ENCODE measurements at places on chromosomes 6 and 20.

- DNase-seq = no peak
These were observed 580.6 kb downstream of the TFAP2A start for GRCh38 chr6:9834233-9834632.

GRCh38 chr20:38143646-38144554 is 21.2 kb downstream of the TGM2 start:
- no peak for DNase-seq

GRCh38 chr6:150667977-150668716 is 68.5 kb downstream of the PLEKHG1 start:
- DNase-seq = no peak

DNA sequence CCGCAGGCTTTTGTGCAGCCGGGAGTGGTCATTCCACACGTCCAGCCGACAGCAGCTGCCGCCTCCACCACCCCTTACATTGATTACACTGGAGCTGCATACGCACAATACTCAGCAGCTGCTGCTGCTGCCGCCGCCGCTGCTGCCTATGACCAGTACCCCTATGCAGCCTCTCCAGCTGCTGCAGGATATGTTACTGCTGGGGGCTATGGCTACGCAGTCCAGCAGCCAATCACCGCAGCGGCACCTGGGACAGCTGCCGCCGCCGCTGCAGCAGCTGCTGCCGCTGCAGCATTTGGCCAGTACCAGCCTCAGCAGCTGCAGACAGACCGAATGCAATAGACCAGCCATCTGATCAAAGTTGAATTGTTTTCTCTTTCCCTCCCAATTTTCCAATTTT is 10.6 kb downstream of the RBM24 start:
- DNase-seq = no peak

DNA sequence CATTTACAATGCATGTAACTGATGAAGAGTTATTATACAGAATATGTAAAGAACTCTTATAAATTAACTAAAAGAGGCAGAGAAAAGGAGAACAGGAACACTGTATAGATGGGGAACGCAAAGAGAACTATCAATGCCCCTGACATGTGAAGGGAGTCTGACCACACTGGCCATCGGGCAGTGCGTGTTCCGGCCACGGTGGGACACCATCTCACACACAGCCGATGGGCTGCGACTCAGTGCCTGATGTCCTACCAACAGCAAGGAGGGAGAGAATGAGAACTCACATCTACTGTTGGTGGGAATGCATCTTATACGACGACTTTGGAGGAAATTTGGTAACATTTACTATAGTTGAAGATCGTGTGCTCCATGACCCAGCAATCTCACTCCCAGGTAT is 15.5 kb upstream of the RAMACL start:
- no peak for DNase-seq
